Cardiac muscle cell (in vitro differentiated cells and primary cell): ENCODE measurements at places on chromosomes 4 and X. TPM values are rescaled to one million over a fixed set of nuclear protein-coding genes. Genes with fewer than 3 reads are reported as not detected.
A peak's percentile ranks its signal among the peaks of the same experiment; 100 is the strongest.

DNA sequence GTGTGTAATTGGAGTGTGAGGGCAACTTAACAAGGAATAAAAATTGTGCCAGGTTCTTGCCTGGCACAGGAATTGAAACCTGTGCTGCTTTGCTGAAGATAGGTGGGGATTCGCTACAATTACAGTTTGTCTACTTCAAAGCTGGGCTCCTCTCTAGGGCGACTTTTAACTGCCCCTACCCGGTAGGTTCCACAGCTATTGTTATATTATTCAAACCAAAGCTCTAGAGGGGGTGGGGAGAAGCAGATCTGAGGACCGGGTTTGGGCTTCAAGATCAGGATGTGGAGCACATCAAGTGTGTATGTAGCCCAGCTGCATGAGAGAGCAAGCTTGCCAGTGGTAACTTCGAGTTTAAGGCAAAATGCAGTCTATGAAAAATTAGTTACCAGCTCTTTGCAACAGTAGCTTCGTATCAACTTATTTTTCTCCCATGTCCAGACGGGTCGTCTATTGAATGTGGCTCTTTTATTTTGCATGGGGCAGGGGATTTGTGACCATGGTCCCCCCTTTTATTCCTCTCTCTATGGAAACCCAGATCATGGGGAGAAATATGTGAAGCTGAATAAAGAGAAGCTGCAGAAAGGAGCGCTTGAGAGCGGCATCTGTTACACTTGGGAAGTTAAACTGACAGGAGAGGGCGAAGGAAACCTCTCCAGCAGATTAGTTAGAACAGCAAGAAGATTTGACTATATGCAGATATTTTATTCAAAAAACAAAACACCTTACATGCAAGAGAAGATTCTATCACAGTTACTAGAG lies 3.2 kb upstream of the POU3F4 start:
- H3K36me3 ChIP-seq: no peaks in the 10 kb centered on the region
- no peak for DNase-seq
- H3K4me3 ChIP-seq: no peak overlapping the region
- H3K4me1 ChIP-seq: no peaks in the 10 kb centered on the region

GRCh38 chr4:76955182-76955581 lies 5.6 kb downstream of the SEPTIN11 start:
- H3K36me3 ChIP-seq: no peaks in the 10 kb centered on the region
- no peak overlapping the region for H3K4me3 ChIP-seq
- H3K27me3 ChIP-seq: no peaks in the 10 kb centered on the region
- DNase-seq: peak; percentile 95
- H3K27ac ChIP-seq: no peak overlapping the region
- peaks cover 9% of the 10 kb centered on the region for H3K4me1 ChIP-seq

- H3K27me3 ChIP-seq: no peaks in the 10 kb centered on the region
- no peak for DNase-seq
- no peaks in the 10 kb centered on the region for H3K36me3 ChIP-seq
- H3K27ac ChIP-seq: no peak overlapping the region
These were observed 487.1 kb downstream of the STPG2 start for GRCh38 chr4:97656044-97656720.

GRCh38 chr4:628821-629635 lies 3.7 kb downstream of the PDE6B start:
- DNase-seq: no peak
- no peak overlapping the region for H3K27ac ChIP-seq
- no peak overlapping the region for H3K4me3 ChIP-seq
- no peaks in the 10 kb centered on the region for H3K27me3 ChIP-seq
- no peaks in the 10 kb centered on the region for H3K36me3 ChIP-seq
- H3K4me1 ChIP-seq: no peaks in the 10 kb centered on the region

DNA sequence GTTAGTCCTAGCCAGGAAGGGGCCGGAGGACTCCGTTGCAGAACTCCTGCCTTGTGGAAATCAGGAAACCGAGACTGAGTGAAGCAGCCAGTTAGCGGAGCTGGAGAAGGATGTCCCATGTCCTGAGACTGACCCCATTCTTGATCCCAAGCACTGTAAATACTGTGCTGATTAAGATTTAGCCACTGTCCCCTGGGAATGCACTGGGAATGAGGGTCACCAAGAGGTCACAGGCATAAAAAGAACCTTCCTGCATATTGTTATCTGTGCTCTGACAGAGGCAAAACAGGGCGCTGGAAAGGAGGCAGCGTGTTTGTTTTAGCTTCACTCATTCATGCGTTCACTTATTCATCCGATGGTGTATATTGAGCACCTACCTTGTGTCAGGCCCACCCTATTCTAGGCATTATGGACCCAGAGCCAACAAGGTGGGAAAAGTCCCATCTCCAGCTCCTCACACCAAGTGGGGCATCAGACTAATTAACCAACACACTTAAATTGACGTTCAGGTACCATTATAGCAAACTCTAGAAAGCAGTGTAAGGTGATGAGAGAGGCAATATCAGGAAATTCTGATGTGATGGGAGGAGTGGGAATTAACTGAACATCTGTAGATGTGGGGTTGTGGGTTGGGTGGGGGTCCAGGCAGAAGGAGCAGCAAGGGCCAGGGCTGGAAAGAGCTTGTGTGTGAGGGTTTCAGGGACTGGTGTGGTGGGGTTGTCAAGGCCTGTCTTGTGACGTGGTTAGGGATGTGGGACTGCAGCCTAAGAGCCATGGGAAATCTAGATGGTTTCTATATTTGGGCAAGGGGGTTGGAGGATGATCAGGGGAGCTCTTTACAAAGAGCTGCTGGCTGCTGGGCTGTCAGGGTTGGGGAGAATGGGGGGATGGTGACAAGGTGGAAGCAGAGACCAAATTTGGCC lies 10.6 kb upstream of the SLC2A9 start:
- H3K4me3 ChIP-seq: no peak overlapping the region
- peak overlapping the region; percentile 76 for H3K27ac ChIP-seq
- H3K4me1 ChIP-seq: peaks cover 18% of the 10 kb centered on the region

DNA sequence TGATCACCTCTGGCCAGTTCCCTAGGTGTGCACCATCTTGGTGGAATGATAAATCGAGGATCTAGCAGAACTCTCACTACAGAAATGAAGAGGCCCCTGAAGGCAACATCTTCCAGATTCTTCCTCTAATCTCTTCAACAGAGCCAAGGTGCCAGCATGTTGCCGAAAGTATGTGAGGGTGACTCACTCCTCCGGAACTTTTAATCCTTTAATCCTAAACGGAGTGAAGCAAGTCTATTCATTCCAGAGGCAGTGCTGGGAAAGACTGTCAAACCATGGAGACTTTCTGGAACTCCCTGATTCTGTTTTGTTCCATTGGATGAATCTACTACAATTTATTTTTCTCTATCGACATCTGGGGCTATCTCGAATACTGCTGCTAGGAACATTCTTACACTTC lies 68.7 kb downstream of the SUPT20HL2 start:
- H3K4me1 ChIP-seq: no peaks in the 10 kb centered on the region
- no peak overlapping the region for H3K4me3 ChIP-seq
- H3K36me3 ChIP-seq: no peaks in the 10 kb centered on the region
- DNase-seq: no peak
- H3K27ac ChIP-seq: no peak overlapping the region

DNA sequence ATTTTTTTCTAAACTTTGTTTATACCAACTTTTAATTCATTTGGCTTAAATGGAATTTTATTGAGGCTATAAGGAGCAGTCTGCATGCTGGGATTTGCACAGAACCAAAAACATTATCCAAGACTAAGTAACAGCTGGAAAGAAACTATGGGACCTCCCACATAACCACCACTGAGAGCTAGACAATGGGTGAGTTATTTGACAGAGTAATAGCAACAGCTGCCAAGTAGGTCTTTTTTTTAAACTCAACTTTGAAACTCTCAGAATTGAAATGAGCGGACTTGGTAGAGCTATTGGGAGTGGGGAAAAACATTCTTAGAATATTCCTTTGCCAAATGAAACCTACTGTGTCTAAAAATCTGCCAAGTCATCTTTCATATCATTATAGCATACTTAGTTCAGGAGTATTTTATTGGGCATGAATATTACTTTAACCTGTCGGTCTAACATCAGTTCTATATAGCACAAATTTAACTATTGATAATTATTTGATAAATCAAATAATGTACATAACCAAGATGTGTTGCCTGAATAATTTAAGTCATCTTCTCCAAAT lies 1428.0 kb downstream of the PCDH7 start:
- no peaks in the 10 kb centered on the region for H3K36me3 ChIP-seq
- no peaks in the 10 kb centered on the region for H3K4me1 ChIP-seq
- peak; percentile 80 for DNase-seq
- no peaks in the 10 kb centered on the region for H3K27me3 ChIP-seq
- no peak overlapping the region for H3K27ac ChIP-seq

SMPX gene
- 402 and 912 TPM in 2 replicates for total RNA-seq

DNA sequence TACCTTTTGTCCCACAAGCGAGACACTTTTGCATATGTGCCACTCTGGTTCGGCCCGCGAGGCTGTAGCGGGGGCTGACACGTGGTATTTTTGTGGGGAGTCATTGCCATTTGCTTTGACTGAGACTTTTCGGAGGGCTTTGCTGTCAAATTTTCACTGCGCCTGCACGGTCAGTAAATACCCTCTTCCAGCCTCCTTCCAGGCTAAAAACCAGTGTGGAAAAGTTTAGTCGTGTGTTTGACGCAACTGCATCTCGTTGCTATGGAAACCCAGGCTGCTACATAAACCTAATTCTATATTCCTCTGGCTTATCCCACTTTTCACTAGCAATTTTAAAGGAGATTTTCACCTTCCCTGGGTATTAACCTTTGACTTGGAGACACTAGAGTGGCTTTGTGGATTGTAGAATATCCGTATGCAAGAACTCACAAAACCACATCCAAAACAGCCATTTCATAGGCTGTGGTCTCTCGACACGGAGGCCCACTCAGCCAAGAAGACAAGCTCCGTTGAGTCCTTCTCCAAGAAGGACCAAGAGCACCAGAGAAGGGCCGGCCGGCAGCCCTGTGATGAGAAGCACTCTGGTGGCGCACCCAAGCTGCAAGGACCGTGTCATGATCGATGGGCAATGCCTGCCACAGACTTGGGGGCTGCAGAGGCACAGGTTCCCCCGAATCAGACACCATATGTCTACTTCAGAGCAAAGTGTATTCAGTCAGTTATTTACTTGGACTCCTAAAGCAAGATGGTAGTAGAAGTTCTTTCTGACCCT lies 38.4 kb upstream of the ENPP6 start:
- no peak overlapping the region for H3K27ac ChIP-seq
- no peak overlapping the region for H3K4me3 ChIP-seq
- H3K27me3 ChIP-seq: no peaks in the 10 kb centered on the region
- DNase-seq: no peak

DNA sequence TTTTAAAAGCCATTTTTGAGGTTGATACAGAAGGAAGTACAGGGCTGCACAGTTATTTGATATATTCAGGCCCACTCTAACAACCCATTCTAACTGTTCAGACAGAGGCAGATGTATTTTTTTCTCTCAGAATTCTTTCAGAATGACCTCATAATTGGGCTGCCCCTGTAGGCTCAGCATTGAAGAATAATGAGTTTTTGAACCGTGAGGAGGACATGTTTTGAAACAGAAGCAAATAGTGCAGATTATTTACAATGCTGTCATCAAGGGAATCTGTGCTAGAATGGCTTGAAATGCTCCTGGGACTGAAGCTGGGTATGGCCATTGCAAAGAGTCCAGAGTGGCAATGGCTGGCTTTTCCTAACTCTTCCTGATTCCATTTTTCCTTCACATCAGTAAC lies 158.1 kb downstream of the SOX3 start:
- no peak for DNase-seq
- no peaks in the 10 kb centered on the region for H3K27me3 ChIP-seq
- no peak overlapping the region for H3K27ac ChIP-seq
- no peaks in the 10 kb centered on the region for H3K36me3 ChIP-seq
- no peak overlapping the region for H3K4me3 ChIP-seq

PF4V1 gene
- total RNA-seq: not detected in 2 replicates

GRCh38 chr4:151784706-151785105 lies 23.9 kb upstream of the GATB start:
- H3K27ac ChIP-seq: no peak overlapping the region
- no peaks in the 10 kb centered on the region for H3K4me1 ChIP-seq
- H3K27me3 ChIP-seq: no peaks in the 10 kb centered on the region
- no peaks in the 10 kb centered on the region for H3K36me3 ChIP-seq
- DNase-seq: no peak

DNA sequence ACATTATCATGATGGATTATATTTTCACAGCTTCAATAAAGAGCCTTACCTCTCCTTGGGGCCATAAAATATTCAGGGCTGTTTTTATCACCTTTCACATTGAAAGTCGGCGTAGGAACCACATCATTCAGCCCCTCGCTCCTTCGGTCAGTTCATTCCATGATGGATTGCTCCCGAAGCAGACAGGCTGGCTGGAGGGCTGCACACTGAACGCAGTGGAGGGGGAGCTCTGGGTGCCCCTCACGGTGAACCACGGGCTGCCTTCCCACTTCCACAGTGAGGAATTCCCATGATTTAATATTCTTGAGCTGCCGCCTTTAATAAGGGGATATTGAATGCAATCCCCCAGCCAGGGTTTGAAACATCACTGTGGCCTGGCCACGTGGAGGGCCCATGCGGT lies 16.0 kb downstream of the PPP2R2C start:
- no peaks in the 10 kb centered on the region for H3K4me1 ChIP-seq
- H3K36me3 ChIP-seq: no peaks in the 10 kb centered on the region
- peaks cover 5% of the 10 kb centered on the region for H3K27me3 ChIP-seq

OTC gene
- total RNA-seq: not detected in 2 replicates

- no peak overlapping the region for H3K4me3 ChIP-seq
- no peaks in the 10 kb centered on the region for H3K4me1 ChIP-seq
- H3K27ac ChIP-seq: no peak overlapping the region
- DNase-seq: no peak
- no peaks in the 10 kb centered on the region for H3K27me3 ChIP-seq
These were observed 36.7 kb downstream of the SMIM20 start for GRCh38 chr4:25950461-25951389.

MAGEA8 gene
- not detected in 2 replicates for total RNA-seq

DNA sequence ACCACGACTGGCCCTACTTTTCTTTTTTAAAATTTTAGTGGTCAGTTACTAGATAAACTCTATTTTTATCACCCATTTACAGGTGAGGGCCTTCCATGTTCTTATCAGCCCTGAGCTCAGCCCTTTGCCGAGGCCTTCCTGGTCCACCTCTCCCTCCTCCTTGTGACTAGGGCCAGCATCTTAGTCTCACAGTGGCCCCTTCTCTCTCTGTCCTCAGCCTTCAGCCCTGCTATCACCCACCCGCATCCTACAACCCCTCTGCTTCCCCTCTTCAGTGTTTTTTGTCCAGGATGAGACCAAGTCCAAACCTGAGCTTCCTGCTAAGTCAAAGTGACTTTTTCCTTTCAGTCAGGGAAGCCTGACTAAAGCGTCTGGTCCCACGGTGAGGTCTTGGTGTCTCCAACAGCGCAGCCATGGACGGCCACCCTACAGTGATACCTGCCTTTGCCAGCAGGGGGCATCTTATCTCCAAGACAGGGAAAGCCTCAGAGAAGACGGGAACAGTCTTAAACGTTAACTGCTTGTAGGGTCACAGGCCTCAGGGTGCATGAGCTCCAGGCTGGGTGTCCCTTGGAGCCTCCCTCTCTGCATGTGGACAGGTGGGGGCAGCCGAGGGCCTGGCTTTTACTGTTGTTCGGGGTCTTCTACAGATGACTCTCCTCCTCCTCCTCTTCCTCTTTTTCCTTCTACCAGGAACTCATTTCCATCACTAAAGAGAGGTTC lies 11.7 kb upstream of the GAGE10 start:
- no peak overlapping the region for H3K4me3 ChIP-seq
- no peak overlapping the region for H3K27ac ChIP-seq
- no peaks in the 10 kb centered on the region for H3K27me3 ChIP-seq
- H3K36me3 ChIP-seq: no peaks in the 10 kb centered on the region
